ENCODE measurements at places on chromosomes 4 and X.

GRCh38 chr4:139907001-139907809 is 241.6 kb downstream of the MGST2 start:
- DNase-seq, result no peak

DNA sequence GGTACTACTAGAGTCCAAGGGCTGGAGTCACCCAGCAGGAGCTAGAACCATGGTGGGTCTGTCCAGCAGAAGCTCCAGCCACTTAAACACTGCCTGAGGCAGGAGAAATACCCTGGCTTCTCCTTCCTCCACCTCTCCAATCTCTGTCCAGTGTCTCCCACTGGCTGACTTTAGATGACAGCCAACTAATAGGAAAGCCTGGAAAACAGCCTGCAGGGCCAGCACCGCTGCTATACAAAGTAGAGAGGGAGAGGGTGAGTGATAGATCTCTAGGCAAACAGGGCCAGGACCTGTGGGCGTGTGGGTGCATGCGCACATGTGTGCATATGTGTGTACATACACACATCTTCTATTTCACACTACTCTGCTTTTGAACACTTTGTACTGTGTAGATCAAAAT is 56.5 kb upstream of the ATP8A1 start:
- no peak for DNase-seq

GRCh38 chr4:845233-845835 is 19.4 kb upstream of the CPLX1 start:
- DNase-seq, result no peak

DNA sequence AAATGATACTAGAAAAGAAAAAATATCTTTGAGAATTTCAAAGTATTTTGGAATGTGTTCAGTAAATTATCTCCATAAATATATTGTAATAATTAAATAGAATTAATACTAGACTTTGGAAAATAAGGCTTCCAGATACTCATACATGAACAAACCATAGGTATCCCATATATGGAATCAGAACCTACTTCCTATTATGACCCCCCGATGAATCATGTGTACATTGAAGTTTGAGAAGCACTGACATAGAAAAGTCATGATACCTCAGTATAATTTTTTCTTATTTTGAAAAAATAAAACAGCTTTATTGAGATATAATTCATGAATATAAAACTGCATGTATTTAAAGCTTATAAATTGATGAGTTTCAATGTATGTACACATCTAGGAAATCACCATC is 27.2 kb upstream of the SMARCA5 start:
- no peak for DNase-seq

GRCh38 chrX:13892856-13893255 is 76.0 kb upstream of the GPM6B start:
- no peak for DNase-seq

DNA sequence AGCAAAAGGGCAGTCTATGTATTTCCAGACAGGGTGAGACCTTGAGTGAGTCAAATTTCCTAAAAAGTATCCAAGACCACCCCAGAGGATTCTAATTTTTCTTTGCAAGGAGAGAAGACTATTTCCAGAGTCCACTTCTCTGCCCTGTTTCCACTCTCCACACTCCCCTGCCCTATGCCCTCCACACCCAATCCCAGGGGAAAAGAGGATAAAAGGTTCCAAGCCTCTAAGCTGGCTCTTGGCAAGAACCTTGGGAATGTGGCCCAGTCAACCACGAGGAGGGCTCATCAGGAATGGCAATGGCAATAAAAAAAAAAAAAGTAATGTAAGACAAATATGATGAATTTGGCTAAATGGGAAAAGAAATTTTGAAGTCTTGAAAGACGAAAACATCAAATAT is 65.9 kb downstream of the SRPX start:
- DNase-seq, result no peak
